Liver (tissue), 10 donors: ENCODE measurements at places on chromosomes 13 and 19. TPM values are rescaled to one million over a fixed set of nuclear protein-coding genes. Genes with fewer than 3 reads are reported as not detected.
A peak's percentile ranks its signal among the peaks of the same experiment; 100 is the strongest.

Gene IGFL2
- total RNA-seq: not detected

- peaks cover 11% of the 10 kb centered on the region for H3K4me1 ChIP-seq
- H3K4me3 ChIP-seq: peak overlapping the region; percentile 28
- no peak for DNase-seq
- H3K27ac ChIP-seq: peak overlapping the region; percentile 61
- H3K27me3 ChIP-seq: no peaks in the 10 kb centered on the region
Observed at GRCh38 chr19:2290441-2291184, 8.6 kb upstream of the PEAK3 start.

DNA sequence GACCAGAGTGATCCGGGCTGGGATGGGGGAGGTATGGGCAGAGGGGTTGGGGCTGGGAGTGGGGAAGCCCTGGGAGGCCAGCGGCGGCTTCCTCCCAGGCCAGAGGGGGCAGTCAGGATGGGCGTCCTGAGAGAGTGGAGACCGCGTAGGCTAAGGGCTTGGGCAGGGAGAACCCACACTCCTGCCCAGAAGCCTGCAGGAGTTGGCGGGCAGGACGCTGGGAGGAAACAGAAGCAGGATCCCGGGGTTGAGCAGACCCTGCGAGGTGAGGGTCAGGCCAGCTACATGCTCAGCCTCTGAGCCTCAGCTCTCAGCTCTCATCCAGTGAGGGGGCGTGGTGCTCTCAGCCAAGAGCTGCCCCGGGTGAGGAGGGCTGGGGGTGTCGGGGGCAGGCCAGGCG, 7.8 kb upstream of the SCN1B start:
- H3K4me1 ChIP-seq: no peaks in the 10 kb centered on the region
- no peak overlapping the region for H3K4me3 ChIP-seq
- peaks cover 2% of the 10 kb centered on the region for H3K36me3 ChIP-seq
- H3K27me3 ChIP-seq: no peaks in the 10 kb centered on the region

Gene TRIM28
- 157 TPM for total RNA-seq

- peak within 1 kb of the TSS; percentile 71 for H3K27ac ChIP-seq
- no peaks in the 10 kb centered on the region for H3K27me3 ChIP-seq
Observed at GRCh38 chr19:29665215-29665825, at the start of gene PLEKHF1. TSS of gene PLEKHF1 (plus strand) at chr19:29665461. CDS start at chr19:29673840, 8,379 bp downstream.

DNA sequence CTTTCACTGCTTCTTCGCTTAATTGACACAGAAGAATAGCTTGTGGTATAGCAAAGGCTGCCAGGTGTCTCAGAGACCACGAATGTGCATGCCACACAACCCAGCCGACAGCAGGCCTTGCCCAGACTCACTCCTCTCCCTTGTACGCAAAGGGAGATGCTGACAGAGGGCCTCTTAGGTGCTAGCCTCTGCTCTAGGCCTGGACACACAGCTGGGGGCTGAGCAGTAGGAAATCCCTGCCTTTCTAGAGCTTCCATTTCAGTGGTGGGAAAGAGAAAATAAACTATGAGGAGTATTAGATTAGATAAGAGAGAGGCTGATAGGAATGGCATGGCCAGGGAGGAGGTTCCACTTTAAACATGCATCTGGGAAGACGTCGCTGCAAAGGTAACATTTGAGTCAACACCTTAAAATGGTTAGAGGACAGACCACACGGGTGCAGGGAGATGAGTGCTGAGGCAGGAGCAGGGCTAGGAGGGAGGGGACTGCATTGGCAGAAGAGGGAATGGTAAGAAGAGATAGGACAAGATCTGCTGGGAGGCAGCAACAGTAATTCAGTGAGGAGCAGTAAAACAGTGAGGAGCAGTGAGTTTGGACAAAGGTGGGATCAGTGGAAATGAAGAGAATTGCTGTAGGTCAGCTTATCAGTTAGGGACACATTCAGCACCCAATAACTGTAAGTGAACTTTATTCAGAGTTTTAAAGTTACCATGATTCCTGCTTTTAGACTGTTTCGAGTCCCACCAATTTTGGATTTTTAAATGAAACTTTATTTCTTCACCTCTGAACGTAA, 100.0 kb downstream of the RNF17 start:
- DNase-seq: no peak
- no peaks in the 10 kb centered on the region for H3K27me3 ChIP-seq
- no peak overlapping the region for H3K27ac ChIP-seq
- no peak overlapping the region for H3K4me3 ChIP-seq
- H3K36me3 ChIP-seq: no peaks in the 10 kb centered on the region

- H3K4me1 ChIP-seq: no peaks in the 10 kb centered on the region
- no peak overlapping the region for H3K4me3 ChIP-seq
- no peaks in the 10 kb centered on the region for H3K27me3 ChIP-seq
- H3K36me3 ChIP-seq: no peaks in the 10 kb centered on the region
- no peak overlapping the region for H3K27ac ChIP-seq
Observed at GRCh38 chr13:74794582-74794981, 660.4 kb upstream of the KLF12 start.

GRCh38 chr13:75010941-75011340, 471.0 kb downstream of the TBC1D4 start:
- DNase-seq: no peak
- H3K4me3 ChIP-seq: no peak overlapping the region
- no peaks in the 10 kb centered on the region for H3K27me3 ChIP-seq

Gene PODNL1
- not detected for total RNA-seq

Gene ZNF550
- 4.8 TPM for total RNA-seq

DNA sequence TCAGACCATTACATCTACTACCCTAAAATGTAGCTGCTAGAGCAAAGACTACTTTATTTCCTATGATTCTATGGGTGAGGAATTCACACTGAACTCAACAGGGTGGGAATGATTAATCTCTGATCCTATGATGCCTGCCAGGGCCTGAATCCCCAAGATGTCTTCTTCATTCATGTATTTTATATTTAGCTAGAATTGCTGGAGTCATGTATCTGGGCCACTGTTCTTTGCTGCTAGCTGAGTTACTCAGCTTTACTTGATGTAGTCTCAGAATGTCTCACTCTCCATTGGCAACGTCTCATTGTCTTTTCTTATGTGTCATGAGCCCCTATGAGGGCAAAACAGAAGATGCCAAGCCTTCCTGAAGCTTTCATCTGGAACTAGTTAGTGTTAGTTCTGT, 21.1 kb downstream of the ZNF582 start:
- peaks cover 81% of the 10 kb centered on the region for H3K36me3 ChIP-seq
- no peaks in the 10 kb centered on the region for H3K27me3 ChIP-seq
- no peak for DNase-seq
- peaks cover 12% of the 10 kb centered on the region for H3K4me1 ChIP-seq
- no peak overlapping the region for H3K27ac ChIP-seq

DNA sequence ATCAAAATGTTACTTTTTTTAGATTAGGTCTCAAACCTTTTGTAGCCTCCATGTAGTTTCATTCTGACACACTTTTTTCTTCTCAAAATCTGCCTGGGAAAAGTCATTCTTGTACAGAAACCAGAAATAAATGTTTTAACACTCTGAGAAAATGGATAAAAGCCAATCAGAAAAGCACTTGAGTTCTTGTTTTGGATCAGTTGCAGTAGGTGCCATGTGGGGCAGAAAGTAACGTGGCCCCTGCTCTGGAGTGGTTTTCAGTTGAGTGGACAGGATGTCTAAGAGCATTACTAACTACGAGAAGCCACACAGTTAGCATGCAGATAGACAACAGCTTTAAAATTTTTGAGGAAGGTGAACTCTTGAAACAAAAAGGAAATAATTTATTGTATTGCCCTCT, 19.1 kb downstream of the GPR183 start:
- no peak for DNase-seq
- H3K27me3 ChIP-seq: no peaks in the 10 kb centered on the region
- H3K36me3 ChIP-seq: no peaks in the 10 kb centered on the region
- H3K27ac ChIP-seq: no peak overlapping the region
- H3K4me3 ChIP-seq: no peak overlapping the region

DNA sequence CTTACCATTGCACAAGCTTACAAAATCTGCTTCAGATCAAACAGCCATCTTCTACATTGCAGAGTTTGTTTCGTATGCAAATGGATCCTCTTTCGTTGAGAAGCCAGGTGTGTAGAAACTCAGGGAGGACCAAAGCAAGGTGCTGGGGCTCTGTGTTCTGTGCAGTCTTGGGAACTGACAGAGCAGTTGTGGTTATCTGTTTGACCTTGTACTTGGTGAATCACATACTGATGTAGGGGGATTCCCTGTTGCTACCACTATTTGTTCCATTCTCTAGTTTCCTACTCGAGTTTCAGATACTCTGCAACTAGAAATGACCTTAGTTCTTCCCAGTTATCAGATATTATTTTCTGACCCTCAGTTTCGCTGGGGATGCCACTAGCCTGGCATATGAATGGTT, 95.2 kb upstream of the CLDN10 start:
- no peaks in the 10 kb centered on the region for H3K4me1 ChIP-seq
- H3K27me3 ChIP-seq: no peaks in the 10 kb centered on the region
- no peak overlapping the region for H3K4me3 ChIP-seq
- H3K27ac ChIP-seq: no peak overlapping the region
- H3K36me3 ChIP-seq: no peaks in the 10 kb centered on the region

GRCh38 chr13:112711528-112712265, 21.9 kb downstream of the ATP11A start:
- H3K27me3 ChIP-seq: no peaks in the 10 kb centered on the region
- H3K4me1 ChIP-seq: peaks cover 2% of the 10 kb centered on the region
- peak; percentile 63 for DNase-seq

GRCh38 chr13:36997716-36998427, 1.3 kb downstream of the ALG5 start:
- no peaks in the 10 kb centered on the region for H3K4me1 ChIP-seq
- H3K27me3 ChIP-seq: no peaks in the 10 kb centered on the region
- peaks cover 22% of the 10 kb centered on the region for H3K36me3 ChIP-seq

Gene SLC7A10
- not detected for total RNA-seq

DNA sequence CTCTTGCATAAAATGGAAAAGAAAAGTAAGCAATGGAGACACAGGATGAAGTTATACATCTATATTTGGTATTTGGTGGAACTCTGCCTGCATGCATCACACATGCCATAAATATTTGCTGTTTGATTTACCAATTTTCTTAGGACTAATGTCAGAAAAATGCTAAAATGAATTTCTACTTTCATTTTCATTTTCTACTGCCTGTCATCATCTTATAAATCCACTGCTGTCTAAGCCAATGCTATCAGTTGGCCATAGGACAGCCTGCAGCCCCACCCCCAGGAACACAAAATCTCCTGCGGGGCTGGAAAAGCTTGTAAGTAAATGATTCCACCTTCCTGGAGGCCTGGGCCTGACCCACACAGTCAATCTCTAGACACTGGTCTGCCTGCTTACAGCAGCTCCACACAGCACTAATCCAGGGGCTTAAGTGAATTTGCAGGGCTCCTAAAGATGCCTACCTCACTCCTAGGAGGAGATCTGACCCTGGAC, 122.0 kb downstream of the ENOX1 start:
- no peak overlapping the region for H3K27ac ChIP-seq
- DNase-seq: no peak
- no peaks in the 10 kb centered on the region for H3K36me3 ChIP-seq
- H3K27me3 ChIP-seq: no peaks in the 10 kb centered on the region
- no peak overlapping the region for H3K4me3 ChIP-seq

GRCh38 chr19:29804493-29804892, 7.3 kb upstream of the CCNE1 start:
- DNase-seq: no peak
- H3K4me1 ChIP-seq: no peaks in the 10 kb centered on the region
- H3K27me3 ChIP-seq: no peaks in the 10 kb centered on the region
- H3K27ac ChIP-seq: no peak overlapping the region
- H3K4me3 ChIP-seq: no peak overlapping the region
- no peaks in the 10 kb centered on the region for H3K36me3 ChIP-seq

- H3K4me1 ChIP-seq: no peaks in the 10 kb centered on the region
- no peak overlapping the region for H3K27ac ChIP-seq
- no peak for DNase-seq
Observed at GRCh38 chr13:110758195-110758805, 44.8 kb downstream of the ING1 start.
